Cardiac fibroblast (primary cell): ENCODE measurements at places on chromosomes 6 and 20.

DNA sequence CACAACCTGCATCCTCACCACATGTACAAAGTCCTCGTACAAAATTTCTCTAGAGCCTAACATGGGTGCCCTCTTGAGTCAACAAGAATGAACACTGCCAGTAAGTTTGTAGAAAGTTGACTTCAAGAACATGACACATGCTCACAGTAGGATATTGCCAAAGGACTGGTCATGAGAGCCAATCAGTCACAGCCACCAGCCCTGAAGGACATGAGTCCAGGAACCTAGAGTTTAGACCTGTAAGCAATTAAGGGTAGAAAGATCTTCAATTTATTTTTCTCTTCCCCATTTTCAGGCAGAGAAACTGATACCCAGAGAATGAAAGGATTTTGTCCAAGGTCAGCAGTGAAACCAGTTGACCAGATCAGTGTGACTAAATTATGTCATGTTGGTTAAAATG is 96.1 kb downstream of the MAFB start:
- no peak for DNase-seq

DNA sequence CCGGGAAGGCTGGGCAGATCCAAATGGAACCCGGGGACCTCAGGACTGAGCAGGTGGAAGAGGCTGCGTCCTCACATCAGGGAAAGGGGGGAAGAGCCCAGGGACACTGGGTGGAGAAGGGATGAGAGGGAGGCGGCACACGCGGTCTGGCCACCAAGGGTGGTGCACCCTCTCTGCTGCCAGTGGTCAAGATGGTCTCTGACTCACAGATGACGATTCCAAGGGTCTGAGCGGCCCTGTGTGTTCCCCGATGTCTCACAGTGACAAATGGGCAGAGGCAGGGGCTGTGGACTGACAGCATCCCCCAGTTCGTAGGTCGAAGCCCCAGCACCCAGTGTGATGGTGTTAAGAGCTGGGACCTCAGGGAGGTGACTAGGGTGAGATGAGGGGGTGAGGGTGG is 32.1 kb downstream of the SLCO4A1 start:
- DNase-seq, result no peak

GRCh38 chr6:167494698-167495435 is 170.0 kb downstream of the TTLL2 start:
- no peak for DNase-seq

DNA sequence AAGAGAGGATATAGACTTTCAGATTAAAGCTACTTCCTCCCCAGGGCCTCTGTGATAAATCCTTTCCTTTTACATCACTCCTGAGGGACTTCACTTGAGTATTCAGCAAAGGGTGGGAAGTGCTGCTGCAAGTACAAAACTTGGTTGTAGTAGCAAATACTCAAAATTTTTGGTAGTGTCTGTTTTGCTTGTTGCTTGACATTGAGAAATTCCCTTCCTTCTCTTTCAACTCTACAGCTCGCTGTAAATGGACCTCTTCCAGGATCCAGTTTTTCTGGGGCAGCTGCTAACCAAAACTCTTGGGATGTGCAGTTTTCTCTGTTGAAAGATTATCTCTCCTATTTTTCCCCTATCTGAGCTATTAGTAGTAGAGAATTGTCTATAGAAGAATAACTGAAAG is 472.0 kb downstream of the CD109 start:
- peak; percentile 4 for DNase-seq

GRCh38 chr20:41499064-41499463 is 119.1 kb downstream of the CHD6 start:
- DNase-seq, result no peak

DNA sequence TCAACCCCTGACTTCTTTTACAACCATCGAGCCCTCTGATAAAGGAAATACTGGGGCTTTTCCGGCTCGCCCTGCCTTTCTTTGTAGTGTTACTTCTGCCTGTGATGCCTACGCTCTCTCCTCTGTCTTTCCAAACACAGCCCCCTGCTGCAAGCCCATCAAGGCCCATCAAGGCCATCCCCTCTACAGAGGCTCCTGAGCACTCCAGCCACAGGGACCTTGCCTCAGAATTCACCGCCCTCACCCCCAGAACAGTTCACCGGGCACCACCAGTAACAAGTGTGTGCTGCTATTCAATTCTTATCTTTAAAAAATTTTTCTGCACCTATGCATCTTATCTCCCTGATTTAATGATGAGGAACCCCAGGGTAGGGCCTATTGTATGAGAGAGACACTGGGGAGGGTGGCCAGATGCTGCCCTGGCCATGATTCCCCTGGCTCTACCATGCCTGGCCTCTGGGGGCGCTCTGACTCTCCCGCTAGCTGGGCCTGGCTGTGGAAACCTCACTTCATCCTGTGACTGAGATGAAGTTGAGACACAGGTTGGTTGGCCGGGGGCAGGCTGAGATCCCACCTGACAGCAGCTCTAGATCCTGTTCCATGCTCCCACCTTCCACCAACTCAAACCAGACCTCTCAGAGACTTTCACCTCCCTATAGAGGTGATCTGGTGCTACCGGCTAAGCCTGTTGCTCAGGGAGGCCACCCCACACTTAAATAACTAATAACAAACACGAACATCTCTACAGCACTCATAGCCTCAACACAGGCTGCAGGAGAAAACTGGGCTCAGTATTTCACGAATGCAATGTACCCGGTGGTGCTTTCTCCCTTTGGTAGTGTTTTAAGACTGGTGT is 19.2 kb upstream of the GLP1R start:
- peak; percentile 7 for DNase-seq

- no peak for DNase-seq
Observed at GRCh38 chr6:132458887-132459604, 53.9 kb downstream of the STX7 start.

DNA sequence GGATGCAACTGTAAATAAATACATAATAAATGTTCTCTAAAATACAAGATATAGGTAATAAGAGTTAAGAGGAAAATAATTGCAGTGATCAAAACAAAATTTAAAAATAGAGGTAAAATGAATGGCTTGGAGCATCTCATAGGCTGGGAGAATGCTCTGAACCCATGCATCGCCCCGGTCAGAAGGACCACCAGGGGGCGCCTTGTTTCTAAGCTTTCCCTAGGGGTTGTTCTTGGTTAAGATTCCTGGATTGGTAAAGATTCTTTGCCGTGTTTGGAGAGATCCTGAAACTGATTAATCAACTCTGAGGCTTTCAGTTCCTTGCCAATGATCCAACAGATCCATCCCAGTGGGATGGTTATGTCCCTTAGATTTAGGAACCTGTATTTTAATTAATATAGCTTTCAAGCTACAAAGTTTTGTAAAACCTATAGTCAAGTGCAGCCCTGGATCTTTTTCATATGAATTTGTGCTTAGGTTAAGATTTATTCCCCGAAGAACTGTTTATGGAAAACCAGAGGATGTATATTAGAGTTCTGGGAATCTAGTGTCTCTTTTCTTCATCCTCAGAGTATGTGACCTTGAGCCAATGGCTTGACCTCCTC is 45.3 kb upstream of the PRELID3B start:
- peak; percentile 71 for DNase-seq

- no peak for DNase-seq
Observed at GRCh38 chr6:156804402-156804801, 27.2 kb downstream of the ARID1B start.

- DNase-seq, result no peak
Observed at GRCh38 chr6:130211691-130212090, 11.1 kb downstream of the SAMD3 start.

DNA sequence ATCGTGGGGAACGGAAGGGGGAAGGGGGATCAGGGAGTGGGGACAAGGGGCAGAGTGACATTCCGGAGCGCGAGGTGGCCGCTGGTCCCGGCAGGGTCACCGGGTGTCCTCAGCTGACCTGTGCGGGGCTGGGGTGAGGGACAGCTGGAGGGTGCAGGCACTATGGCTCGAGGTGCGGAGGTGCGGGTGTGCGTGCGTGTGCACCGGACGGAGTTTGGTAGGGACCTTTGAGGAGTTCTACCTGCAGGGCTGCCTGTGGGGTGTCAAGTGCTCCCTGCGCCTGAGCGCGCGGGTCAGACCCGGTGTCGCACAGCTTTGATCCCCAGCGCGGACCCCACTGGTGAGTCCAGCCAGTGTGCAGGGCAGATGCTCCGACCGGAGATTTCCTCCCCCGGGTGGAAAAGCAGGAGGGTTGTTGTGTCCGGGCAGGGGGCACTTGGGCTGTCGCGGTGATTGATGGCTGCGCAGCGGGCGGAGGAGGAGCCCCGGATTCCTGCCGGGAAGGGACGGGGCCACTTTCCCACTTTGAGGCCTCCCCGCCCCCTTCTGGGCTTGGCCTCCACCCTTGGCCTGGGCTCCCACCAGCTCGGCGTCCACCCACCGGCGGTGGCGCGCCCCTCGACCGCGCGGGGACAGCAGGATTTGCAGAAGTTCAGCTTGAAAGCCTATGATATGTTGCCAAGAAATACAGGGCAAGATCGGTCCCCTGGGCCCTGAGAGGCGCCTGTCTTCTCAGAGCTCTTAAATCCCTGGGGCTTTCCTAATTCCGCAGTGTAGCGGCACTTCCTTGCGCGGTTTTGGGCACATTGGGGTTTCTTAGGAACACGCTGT is 658 bp downstream of the RIN2 start:
- peak; percentile 71 for DNase-seq

DNA sequence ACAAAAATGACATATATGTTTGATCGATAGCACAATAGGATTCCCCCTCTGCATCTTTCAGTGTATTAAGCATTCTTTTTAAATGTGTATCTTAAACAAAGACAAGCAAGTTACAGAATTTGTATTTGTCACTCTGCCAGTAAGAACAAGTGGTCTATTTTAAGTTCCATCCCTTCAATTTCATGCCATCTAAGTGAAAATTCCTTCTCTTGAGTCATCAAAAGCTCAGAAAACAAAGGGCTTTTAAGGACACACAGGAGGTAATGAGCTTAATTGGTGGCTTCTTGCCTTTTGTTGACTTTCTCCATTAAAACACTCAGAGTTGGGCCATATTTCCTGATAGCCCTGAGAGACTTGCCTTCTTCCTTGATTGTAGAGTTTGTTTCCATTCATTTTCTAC is 547.8 kb downstream of the TENT5A start:
- peak; percentile 26 for DNase-seq

GRCh38 chr20:50855498-50856474 is 60.9 kb downstream of the BCAS4 start:
- DNase-seq, result no peak

DNA sequence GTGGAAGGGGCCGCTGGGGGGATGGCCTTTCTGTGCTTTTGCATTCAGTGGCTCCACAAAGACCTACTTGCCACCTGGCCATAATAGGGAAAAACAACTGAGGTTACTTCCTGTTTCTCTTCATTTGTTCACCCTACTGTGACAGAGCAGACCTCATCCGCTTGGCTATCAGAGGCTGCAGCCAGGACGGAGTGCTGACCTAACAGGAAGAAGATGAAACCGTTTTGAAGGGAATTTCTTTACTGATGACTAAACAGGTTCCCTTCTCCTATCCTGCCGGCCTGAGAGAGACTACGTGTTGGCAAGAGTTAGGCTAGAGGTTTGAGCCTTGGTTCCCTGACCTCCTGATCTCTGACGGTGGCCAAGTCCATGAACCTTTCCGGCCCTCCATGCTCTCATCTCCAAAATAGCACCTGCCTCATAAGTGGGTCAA is 21.3 kb downstream of the PRR18 start:
- no peak for DNase-seq

- no peak for DNase-seq
Observed at GRCh38 chr6:133207754-133208153, 33.4 kb upstream of the EYA4 start.

GRCh38 chr20:32396646-32397160 is 38.6 kb downstream of the ASXL1 start:
- no peak for DNase-seq

- no peak for DNase-seq
Observed at GRCh38 chr6:111921103-111921502, 47.9 kb upstream of the FYN start.

- no peak for DNase-seq
Observed at GRCh38 chr6:127466416-127466815, 7.2 kb upstream of the KIAA0408 start.

DNA sequence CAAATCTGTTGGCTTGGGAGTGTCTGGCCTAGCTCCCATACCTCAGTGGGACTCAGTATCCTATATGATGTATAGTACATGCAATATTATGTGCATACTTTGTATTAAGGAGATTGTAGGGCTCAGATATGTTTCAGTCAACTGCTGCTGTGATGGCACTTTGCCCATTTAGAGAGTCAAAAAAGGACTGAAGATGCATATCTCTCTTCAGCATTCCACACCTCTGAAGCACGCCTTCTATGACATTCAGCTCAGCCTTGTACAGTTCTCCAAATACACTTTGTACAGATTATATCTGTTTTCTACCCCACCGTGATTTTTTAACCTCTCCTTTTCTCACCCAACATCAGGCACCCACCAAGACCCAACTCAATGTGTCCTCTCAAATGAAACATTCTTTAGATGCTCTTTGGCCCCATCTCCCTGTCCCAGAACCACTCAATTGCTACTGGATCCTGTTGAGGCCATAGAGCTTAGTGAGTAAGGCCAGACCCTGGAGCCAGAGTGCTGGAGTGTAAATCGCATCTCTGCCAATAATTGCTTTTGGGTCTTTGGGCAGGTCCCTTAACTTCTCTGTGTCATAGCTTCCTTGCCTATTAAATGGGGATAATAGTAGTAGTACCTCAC is 15.6 kb downstream of the ENPP1 start:
- DNase-seq, result no peak

- no peak for DNase-seq
Observed at GRCh38 chr20:642398-643174, 10.4 kb downstream of the SRXN1 start.

DNA sequence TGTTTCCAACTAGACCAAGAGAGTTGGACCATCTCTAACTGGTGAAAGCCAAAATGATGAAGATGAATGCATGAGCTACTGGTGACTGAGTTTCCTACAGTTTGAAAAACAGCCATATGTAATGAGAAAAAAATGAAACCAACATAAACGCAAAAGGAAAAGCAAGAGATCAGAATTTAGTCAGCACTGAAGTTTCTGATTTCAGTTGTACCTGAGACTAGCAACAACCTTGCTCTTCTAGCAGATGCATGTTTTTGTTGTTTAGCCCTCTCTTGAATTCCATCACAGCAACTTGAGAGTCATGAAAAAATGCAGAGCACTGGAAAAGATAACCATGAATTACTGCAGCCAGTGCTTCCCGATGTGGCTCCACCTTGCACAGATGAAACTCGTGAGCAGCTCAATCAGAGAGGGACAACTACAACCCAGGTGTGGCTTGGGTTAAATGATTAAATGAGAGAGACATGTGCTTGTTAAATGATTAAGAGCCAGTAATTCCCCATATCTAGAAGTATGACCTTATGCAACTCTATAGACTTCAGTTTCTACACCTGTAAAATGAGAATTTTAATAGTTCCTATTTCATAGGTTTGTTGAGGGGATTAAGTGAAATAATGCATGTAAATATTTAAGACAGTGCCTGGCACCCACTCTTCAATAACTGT is 104.8 kb downstream of the ELOVL4 start:
- no peak for DNase-seq

DNA sequence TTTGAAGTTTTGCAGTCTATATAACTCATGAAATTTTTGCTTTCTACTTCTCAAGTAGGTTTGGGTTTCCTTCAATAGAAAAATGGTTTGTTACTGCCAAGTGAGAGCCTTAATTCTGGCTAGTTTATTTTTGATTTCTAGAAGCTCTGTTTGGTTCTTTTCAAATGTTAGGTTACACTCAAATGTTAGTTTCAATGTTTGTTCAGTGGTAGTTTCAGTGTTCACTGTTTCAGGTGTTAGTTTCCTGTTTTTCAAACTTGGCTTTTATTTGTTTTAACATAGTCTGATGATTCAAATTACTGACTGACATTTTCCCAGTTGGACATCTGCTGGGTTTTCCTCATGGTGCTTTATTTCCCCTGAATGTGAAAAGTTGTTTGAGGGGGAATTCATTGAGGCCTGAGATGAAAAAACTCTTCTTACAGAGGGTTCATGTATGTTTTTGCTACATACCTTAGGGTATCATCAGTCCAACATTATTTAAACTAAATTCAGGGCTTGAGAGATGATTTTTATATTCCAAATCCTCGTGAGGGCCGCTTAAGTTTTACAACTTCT is 189.0 kb downstream of the JARID2 start:
- no peak for DNase-seq
